Right ventricle myocardium superior (tissue), 1 donor: ENCODE measurements at places on chromosomes 13 and 19. TPM values are rescaled to one million over a fixed set of nuclear protein-coding genes. Genes with fewer than 3 reads are reported as not detected.

The MYO1F gene
- total RNA-seq = 8.4 TPM

The OCEL1 gene
- total RNA-seq = 22.4 TPM

The ANKRD10 gene
- total RNA-seq = 45.3 TPM

The ZNF541 gene
- 0.35 TPM for total RNA-seq

The ACP7 gene
- not detected for total RNA-seq

The EPSTI1 gene
- 2.3 TPM for total RNA-seq

The IGFLR1 gene
- 2.9 TPM for total RNA-seq

The KCNN4 gene
- total RNA-seq = 0.19 TPM

The PTGER1 gene
- total RNA-seq = not detected

The SLC7A9 gene
- total RNA-seq = not detected

The FFAR2 gene
- 0.11 TPM for total RNA-seq

The CEACAM7 gene
- not detected for total RNA-seq
